ENCODE measurements at places on chromosomes 1 and 21.

- no peak for DNase-seq
Measured at GRCh38 chr1:5798151-5798730, 194.0 kb downstream of the NPHP4 start.

- DNase-seq: no peak
Measured at GRCh38 chr1:157025856-157026255, 19.7 kb downstream of the ARHGEF11 start.

DNA sequence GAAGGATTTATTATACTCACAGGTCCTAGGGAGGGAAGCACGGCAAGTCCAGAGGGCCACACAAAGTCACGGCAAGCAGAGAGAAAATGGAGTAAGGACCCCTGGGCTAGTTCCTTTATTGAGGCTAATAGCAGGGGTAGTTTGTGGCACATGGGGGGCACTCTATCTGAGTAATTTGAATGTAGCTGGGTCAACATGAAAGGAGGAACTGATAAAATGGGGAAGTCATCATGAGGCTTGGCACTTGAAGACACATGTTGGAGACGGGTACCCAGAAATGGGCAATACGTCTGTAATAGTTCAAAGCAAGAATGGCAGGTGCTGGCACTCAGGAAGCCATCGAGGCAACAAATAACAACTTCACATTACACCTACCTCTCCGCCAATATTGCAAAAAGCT lies 1136.4 kb downstream of the MRPL39 start:
- no peak for DNase-seq

DNA sequence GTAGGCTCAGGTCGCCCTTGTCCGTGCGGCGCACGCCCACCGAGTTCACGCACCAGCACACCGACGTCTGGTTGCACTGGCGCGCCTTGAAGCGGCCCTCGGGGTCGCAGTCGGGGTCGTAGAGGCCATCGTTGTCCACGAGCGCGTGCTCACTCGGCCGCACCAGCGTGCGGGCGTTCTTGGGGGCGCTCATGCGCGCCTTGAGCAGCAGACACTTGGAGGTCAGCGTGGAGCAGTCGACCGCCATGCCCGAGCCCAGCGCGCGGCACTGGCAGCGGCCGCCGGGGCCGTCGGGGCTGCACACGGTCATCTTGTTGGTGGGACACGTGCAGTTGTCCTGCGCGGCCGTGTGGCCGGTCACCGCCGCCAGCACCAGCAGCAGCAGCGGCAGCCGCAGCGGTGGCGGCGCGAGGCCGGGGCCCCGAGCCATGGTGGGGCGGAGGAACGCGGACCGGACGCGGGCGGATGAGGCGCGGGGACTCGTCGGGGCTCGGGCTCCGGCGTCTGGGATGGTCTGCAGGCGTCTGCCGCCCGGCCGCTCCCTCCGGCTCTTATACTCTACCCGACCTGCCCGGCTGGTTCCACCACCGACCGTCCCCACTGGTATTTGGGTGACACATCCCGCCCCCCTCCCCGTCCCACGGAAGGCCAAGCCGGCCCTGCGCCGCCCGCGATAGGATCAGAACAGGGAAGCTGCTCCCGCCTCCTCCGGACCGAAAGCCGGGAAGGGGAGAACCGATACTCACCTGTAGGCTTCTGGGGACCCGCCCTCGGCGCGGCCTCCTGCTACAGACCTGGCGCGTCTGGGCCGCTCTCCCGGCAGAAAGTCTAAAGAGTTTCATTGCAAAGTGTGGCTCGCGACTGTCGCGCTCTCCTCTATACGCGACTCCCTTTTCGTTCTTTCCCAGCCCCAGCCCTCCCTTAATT lies at the start of gene TACSTD2:
TACSTD2 (minus strand) TSS at position 526 of the 927 bp plus-strand sequence; CDS start at position 430, 96 bp downstream.
- no peak for DNase-seq

DNA sequence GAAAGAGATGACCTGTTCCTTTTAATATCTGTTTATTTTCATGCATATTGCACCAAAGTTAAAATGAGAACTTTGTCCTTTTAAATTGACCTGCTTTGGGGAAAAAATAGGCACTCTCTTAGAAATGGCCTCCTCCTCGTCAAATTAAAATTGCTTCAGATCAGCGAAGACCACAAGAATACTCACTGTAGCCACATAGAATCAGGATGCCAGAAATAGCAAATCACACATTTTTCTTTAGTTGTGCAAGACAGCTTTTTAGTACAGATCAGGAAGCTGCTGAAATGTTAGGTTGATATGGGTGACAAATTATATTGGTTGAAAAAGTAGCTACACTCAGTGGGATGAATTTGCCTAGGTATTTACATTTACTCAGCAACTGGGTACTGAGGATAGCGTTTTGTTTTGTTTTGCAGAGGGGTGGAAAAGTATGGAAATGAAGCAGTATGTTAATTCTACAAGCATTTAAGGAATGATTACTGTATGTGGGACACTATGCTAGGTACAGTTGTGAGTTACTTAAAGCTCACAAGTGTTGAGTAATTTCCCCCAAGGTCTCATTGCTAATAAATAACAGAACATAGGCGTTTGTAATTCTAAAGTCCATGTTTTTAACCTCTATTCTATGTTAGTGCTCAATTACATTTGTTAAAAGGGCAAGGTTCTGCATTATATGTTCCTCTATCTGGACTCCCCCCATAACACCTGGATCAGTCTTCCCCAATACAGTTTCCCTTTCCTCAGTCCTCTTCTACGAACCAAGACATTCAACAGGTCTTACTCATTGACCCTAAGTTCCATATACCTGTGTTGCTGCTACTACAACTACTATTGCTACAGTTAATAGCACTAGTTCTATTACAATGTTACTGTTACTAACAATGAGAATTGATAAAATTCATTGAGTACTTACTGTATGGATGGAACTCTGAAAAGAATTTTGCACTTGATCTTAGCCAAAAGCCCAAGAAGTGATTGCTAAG lies 99.4 kb upstream of the S1PR1 start:
- no peak for DNase-seq

GRCh38 chr21:45454060-45454925 lies 49.3 kb downstream of the COL18A1 start:
- DNase-seq: no peak

DNA sequence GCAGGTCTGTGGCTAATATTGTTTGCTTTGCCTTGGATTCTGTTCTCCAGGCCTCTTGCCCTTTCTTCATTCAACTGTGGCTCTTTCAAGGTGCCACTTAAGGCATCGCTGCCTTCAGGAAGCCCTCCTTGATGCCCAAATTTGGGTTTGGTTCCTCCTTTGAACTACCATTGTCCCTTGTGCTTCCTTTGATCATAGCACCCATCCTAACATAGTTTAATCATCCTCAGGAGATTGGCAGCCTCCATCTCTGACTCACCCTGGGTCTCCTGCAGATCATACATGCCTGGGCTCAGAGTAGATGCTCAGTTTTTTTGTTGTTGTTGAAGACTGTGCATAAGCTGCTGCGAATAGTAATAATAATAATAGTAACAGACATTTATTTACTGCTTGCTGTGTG lies 54.4 kb upstream of the ACOT11 start:
- DNase-seq: no peak

- DNase-seq: no peak
Measured at GRCh38 chr1:36834586-36834985, 199.7 kb downstream of the GRIK3 start.

GRCh38 chr21:42343556-42343955 lies 7.2 kb downstream of the TFF2 start:
- DNase-seq: no peak

DNA sequence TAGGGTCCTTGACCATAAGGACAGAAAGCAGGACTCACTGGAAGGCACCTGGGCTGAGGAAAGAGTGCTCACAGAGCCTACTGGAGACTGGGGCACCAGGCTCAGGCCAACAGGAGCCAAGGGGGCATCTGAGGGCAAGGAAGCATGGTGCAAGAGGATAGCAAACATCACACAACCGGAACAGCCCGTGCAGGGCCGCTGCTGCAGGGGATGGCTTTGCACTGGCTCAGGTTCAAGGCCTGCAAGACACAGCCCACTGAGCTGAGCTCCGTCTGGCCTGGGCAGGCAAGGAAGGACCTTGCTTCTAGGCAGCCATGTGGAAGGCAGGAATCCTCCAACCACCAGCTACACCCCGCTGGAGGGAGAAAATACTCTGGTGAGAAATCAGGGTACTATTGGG lies 59.8 kb upstream of the KIF26B start:
- no peak for DNase-seq

- no peak for DNase-seq
Measured at GRCh38 chr1:31567956-31568570, 8.3 kb upstream of the TINAGL1 start.

DNA sequence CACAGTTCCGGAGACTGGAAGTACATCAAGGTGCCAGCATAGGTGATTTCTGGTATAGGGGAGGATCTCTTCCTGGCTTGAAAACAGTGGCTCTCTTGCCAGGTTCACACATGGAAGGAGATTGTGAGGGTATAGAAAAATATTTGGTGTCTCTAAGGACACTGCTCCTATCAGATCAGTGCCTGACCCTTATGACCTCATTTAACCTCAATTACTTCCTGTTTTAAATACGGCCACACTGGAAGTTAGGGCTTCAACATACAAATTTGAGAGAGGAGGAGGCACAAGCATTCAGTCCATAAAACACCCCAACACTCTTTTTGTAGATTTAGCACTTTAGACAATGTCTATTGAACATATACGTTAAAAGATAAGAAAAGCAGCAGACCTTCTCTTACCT lies 37.0 kb downstream of the COL6A1 start:
- no peak for DNase-seq

- no peak for DNase-seq
Measured at GRCh38 chr1:55650444-55650843, 435.3 kb upstream of the USP24 start.

- no peak for DNase-seq
Measured at GRCh38 chr1:184494929-184495328, 108.1 kb downstream of the C1orf21 start.

- no peak for DNase-seq
Measured at GRCh38 chr1:17795081-17795809, 40.1 kb downstream of the ACTL8 start.

GRCh38 chr1:104082221-104082620 lies 332.5 kb downstream of the AMY1C start:
- DNase-seq: no peak

- DNase-seq: no peak
Measured at GRCh38 chr1:67838180-67838910, 5.1 kb upstream of the GNG12 start.

GRCh38 chr1:119773711-119774241 lies 5.1 kb upstream of the HMGCS2 start:
- DNase-seq: no peak
